ENCODE measurements at places on chromosomes 6 and 20. TPM values are rescaled to one million over a fixed set of nuclear protein-coding genes. Genes with fewer than 3 reads are reported as not detected.

CLIC5 gene
- total RNA-seq: under 0.01 TPM

ZBP1 gene
- total RNA-seq: not detected

KIF16B gene
- 12.9 TPM for total RNA-seq

SYCP2L gene
- not detected for total RNA-seq

IL17A gene
- total RNA-seq: not detected

TFAP2A gene
- 1.3 TPM for total RNA-seq

TMEM74B gene
- 0.13 TPM for total RNA-seq

POM121L2 gene
- total RNA-seq: not detected

ADGRB3 gene
- total RNA-seq: 0.83 TPM

TREM2 gene
- total RNA-seq: not detected

BCL2L1 gene
- total RNA-seq: 101 TPM

EPB41L1 gene
- 42.2 TPM for total RNA-seq

TCP11 gene
- 0.07 TPM for total RNA-seq

HAO1 gene
- total RNA-seq: not detected

WASF1 gene
- total RNA-seq: 6.6 TPM

HRH3 gene
- total RNA-seq: not detected

DEFB124 gene
- not detected for total RNA-seq

CDS2 gene
- total RNA-seq: 29.6 TPM

GHRH gene
- total RNA-seq: not detected

ZNF292 gene
- 31.1 TPM for total RNA-seq

TRERF1 gene
- 6.2 TPM for total RNA-seq

VGLL2 gene
- total RNA-seq: not detected

GPR6 gene
- not detected for total RNA-seq

RING1 gene
- total RNA-seq: 33.2 TPM

SALL4 gene
- 0.07 TPM for total RNA-seq

TENT5A gene
- total RNA-seq: 63.9 TPM

B3GAT2 gene
- total RNA-seq: not detected

ULBP1 gene
- 0.17 TPM for total RNA-seq

MLN gene
- not detected for total RNA-seq

RCAN2 gene
- total RNA-seq: 2.3 TPM

EYS gene
- under 0.01 TPM for total RNA-seq

TMEM239 gene
- not detected for total RNA-seq

ZC3H12D gene
- total RNA-seq: 0.33 TPM

NCOA5 gene
- 9.6 TPM for total RNA-seq

FNDC11 gene
- total RNA-seq: 0.46 TPM
